Vagina (tissue), 2 donors: ENCODE measurements at places on chromosomes 13 and 19. TPM values are rescaled to one million over a fixed set of nuclear protein-coding genes. Genes with fewer than 3 reads are reported as not detected.

DNA sequence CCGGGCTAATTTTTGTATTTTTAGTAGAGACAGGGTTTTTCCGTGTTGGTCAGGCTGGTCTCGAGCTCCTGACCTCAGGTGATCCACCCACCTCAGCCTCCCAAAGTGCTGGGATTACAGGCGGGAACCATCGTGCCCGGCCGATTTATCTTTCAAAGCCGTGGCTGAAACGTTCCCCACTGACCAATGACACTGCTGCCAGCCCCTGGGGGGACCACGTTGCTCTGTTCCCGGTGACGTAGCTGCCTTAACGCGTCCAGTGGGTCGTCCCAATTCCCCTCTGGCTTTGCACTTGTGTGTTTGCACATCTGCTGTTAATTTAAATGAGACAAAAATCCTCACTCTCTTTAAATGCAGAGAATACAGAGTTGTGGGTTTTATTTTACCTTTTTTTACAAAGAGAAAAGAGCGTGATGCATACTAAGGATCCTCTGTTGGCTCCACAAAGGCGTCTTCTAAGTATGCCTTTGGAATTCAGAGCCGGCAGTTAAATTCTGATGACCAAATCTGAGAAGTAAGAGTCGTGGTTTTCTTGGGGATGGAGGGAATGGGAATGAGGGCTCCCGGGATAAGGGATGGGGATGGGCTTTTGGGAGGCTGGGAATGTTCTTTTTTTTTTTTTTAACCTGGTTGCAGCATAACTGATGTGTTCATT is 18.6 kb upstream of the LMTK3 start:
- DNase-seq = no peak

DNA sequence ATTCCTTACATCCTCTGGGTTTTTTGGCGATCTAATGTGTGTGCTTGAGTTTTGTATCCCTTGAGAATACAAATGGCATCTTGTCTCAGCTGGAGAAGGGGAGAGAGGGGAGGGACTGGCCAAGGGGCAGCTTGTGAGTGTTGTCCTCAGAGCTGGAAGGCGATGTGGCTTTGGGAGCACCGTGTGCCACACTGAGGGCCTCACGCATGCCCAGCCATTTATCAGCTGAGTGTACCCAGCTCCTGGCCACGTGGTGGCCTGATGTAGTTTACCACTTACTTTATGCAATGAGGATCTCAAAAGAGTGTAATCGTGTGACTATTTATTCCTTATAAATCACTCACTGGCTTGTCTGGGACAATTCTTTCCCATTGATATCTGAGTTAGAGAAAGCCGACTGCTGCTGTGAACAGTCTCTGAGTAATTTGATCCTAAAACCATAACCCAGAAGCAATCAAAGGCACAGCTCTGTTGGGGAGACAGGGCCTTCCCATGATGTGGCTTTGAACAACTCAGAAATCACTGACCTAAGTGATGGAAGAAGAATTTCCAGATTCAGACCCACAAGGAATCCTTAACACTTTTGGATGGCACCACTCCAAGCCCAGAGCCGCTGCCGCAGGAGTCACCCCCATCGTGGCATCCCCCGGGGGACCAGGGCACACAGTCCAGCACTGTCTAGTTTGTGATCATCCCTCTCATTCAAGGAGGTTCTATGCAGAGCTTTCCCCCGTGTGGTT is 53.9 kb upstream of the MTIF3 start:
- DNase-seq = no peak

DNA sequence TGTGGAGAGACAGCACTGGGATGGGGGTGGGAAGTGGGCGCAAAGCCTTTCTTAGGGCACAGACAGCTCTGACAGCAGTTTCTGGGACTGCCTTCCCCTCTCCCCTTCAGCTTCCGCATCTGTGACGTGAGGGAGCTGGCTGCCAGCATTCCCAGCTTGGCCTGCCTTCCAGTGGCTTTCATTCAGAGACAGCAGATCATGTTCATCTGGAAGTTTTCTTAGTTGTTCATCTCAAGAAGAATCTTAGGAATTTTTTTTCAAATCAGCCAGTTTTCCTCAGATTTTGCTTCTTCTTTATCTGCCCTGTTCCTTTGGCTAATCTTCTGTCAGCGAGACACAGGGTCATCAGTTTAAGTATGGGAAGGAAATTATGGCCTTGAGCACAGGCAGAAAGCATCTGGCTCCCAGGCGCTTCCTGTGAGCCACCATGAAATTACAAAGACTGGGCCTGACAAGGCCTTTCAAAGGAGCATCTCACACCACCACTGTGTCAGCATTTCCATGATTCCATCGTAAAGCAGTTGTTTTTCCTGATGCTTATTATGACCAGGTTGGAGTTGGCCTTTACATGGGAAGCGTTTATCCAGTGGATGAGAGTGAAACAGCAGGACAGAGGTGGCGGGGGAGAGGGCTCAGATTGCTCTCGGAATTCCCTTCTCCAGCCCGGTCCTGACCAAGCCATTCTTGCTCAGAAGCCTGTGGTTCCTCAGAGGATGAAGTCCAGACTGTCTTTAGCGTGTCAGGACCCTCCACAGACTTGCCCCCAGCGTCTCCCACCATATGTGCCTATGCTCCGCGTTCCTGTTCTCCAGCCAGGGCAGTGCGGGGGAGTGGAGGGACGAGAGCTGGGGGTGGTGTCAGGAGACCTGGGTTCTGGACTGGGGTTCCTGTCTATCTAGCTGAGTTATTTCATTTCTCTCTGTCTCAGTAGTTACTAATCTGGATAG is 43.6 kb downstream of the ARHGAP35 start:
- DNase-seq = no peak

SPC24 gene
- total RNA-seq = 2.7 TPM

GRCh38 chr19:49929611-49930482 is 543 bp upstream of the NUP62 start:
- peak; percentile 92 for DNase-seq

DNA sequence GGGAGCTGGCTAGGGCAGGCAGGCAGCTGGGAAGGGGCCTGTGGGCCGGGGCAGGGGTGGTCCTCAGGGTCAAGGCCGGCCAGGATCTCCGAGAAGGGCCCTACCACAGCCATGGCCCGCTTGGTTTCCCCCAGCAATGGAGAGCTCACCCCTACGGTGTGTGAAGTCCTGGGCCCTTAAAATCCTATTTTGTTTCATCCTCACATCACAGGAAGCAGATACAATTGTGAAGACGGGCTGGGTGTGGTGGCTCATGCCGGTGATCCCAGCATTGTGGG is 8.7 kb downstream of the RNU6-9 start:
- DNase-seq = no peak

DNA sequence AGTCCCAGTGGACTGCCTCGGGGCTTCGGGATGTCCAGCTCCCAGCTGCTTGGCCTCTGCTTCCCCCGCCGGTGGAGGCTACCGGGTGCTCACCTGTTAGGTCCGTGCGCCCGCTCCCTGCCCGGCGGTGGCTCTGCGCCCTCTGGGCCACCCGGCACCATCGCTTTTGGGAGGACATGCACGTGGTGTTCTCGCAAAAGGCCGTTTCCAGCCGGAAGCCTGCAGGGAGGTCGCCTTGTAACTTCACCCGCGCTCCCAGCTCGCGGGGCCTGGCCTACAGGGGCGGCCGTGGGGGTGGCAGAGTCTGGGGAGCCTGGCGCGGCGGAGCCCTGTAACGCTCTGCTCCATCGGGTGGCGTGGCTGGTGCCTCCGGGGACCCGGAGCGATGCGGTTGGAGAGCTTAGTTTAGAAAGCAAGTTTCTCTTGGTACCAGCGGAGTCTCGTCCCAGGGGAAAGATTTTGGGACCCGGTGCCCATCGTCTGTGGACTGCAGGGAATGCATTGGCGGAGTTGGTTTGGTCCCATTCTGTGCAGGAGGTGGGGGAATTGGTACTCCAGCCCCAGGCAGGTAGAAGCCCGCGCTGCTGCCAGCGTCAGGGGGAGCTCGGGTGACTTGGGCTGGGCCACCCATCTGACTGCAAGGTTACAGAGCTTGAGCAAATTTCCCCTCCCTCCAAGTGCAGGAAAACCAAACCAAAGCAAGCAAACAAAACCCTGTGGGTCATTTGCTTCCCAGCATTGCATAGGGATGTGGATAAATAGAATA is 673 bp downstream of the SPATA13 start:
- no peak for DNase-seq

DNA sequence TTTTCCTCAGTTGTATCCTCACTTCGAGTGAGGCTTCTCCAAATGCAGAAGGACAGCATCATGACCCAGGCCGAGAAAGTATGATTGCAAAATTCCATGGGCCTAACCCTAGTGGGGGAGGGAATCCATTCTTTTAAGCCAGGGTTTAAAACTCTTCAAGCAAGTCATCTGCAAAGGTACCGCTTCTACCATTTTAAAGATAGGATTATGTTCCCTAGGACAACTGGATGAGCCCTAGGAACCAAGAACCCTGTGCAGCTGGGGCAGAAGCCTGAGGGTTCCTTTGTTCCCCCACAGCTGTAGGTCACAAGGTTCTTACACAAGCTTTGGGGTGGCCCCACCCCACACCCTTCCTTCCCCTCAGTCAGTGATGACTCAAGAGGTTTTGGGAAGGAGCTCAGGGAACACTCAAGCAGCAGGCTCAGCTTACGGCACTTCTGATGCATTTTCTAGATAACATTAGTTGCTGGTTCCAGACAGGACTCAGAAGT is 13.5 kb downstream of the ARL11 start:
- DNase-seq = peak; percentile 92

DMKN gene
- total RNA-seq = 237 TPM

GRCh38 chr19:47720669-47721422 is 7.6 kb downstream of the EHD2 start:
- no peak for DNase-seq

DNA sequence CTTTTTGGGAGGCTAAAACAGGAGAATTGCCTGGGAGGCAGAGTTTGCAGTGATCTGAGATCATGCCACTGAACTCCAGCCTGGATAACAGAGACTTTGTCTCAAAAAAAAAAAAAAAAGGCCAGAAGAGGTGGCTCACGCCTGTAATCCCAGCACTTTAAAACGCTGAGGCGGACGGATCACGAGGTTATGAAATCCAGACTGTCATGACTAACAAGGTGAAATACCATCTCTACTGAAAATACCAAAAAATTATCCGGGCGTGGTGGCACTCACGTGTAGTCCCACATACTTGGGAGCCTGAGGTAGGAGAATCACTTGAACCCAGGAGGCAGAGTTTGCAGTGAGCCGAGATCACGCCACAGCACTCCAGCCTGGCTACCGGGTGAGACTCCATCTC is 39.9 kb downstream of the ZNF611 start:
- DNase-seq = no peak

DNA sequence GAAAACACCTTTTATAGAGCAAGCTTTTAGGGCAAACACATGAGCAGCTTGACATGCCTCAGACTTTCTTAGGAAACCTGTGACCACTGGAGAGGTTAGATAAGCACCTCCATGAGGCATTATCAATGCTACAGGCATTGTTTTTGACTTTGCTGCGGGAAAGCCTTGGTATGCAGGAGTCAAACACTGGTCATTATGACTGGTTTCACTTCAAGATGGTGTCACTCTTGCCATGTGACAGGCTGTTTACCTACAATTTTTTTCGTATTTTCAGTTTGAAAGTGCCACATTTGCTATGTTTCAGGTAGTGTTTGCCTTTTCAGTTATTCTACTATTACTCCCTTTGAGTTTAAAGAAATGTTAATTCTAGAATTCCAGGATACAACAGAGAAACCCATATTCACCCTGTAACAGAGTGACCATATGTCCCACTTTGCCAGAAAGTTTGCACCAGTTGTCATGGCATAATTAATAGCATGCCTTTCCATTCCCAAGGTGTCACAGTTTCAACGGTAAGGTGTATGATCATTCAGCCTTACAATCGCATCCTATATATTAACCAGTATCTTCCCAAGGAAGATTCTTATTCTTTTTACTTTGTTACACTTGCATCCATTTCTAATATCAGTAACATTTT is 33.0 kb downstream of the USP12 start:
- DNase-seq = no peak

DNA sequence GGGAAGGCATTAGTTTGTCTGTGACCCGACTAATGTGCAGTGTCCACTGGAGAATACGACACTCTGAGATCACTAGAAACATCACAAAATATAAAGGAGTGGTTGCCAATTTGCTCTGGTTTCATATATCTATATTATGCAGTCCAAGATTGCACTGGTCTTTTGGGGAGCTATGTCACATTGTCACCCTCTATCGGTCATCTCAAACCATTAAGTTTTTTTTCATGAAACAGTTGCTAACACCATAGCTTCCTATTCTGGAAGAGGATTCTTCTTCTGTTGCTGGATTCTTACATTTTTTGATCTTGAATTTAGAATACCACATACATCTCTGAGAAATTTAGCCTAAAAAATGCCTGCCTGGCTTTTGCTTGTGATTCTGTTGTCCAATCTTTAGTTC is 168.6 kb downstream of the LACC1 start:
- no peak for DNase-seq

DNA sequence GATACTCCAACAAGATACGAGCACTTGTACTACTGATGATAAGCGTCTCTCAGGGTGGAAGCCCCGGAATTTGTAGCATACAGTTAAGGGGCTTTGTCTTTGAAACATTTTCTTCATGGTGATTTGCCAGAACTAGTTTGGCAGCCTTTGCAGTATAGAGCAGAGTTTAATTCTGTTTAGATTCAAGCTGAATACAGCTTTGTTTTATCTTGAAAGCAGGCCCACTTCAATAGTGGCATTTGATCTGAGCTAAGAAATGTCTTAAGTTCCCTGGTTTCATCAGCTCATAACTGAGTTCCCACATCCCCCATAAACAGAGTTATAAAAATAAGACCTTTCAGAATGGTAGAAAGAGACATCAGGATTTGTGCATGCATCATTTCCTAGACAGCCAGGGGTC is 125.9 kb downstream of the MIPEP start:
- no peak for DNase-seq

C19orf25 gene
- total RNA-seq = 25.0 TPM

DNA sequence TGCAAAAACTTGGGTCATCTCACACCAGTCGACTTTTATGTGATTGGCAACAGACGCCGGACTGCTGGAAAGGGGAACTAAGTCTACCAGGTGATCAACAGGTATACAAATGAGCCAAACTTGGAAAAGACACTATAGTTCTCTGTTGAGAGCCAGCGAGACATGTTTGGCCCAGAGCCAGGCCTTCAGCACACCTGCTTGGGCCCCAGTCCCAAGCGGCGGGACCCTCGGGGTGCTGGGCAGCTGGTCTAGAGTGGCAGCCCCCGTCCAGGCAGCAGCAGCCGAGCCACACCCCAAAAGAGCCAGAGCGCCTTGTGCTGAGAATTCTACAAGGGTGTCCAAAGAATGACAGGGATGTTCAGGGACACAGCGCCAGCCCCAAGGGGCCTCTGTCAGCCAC is 28.0 kb downstream of the NAXD start:
- no peak for DNase-seq

DNA sequence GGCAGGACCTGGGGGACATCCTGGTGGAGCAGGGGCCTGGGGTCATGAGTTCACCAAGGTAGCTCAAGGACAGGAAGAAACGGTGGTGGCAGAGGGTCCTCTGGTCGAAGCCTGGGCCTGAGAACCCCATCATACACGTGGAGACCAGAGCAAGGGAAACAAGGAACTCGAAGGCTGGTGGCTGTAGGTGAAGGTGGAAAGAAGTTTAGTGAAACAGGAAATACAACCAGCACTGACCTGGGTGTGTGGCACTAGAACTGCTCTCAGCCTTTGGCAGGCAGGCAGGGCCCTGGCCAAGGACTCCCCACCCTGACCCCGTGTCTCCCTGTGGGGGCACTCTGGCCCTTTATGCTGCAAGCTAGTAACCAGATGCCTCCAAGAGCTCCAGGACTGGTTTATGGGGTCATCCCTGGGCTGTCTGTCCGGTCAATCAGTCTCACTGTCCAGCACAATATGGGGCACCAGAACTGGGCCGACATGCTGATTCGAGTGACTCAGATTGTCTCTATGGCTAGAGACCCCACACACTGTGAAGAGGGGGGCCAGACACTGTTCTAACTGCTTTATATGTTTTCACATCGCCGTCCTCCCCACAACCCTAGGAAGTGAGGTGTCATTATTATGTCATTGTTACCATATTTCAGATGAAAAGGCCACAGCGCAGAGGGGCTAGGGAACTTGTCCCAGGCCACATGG is 3.8 kb downstream of the COX6B2 start:
- DNase-seq = no peak
